ENCODE measurements at places on chromosomes 4 and X.

DNA sequence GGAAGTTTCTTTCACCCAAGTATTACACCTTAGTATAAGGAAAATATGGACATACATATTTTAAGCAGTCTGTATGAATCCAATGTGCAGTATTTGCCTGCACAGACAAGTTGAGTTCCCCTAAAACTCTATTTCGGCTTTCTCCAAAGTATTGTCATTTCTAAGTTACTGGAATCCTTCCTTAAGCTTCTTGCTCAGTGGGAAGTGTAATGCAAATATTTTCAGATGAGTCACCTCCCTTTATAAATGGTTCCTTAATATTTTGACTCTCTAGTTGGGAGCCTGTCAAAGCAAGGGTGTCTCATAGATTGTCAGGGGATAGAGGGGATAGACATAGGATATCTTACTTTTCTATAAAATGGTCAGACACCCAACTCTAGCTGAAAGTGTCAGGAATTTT is 178.6 kb downstream of the NAA11 start:
- no peak for DNase-seq

- no peak for DNase-seq
These were observed 4.9 kb upstream of the ZNF630 start for GRCh38 chrX:48076343-48076742.

- no peak for DNase-seq
These were observed 30.1 kb downstream of the ZRSR2 start for GRCh38 chrX:15820106-15821073.

- DNase-seq: no peak
These were observed 271.9 kb downstream of the PABPC4L start for GRCh38 chr4:133929531-133930239.

GRCh38 chr4:81538716-81539427 is 67.2 kb upstream of the RASGEF1B start:
- DNase-seq: no peak

DNA sequence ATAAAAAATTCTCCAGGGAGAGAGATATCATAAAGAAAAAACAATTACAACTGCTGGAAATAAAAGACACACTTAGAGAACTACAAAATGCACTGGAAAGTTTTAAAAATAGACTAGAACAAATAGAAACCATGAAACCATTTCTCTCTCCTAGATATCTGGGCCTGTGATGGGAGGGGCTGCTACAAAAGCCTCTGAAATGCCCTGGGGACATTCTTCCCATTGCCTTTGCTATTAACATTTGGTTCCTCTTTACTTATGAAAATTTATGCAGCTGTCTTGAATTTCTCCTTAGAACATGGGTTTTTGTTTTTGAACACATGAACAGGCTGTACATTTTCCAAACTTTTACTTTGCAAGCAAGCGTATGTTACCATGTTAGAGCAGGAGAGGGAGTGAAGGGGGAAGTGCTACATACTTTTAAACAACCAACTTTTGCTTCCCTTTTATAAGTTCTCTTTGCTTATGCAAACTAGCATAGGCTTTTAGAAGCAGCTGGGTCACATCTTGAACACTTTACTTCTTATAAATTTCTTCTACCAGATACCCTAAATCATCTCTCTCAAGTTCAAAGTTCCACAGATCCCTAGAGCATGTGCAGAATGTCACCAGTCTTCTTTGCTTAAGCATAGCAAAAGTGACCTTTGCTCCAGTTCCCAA is 47.9 kb upstream of the PACRGL start:
- DNase-seq: no peak

- no peak for DNase-seq
These were observed 961 bp upstream of the NOCT start for GRCh38 chr4:139014371-139015268.

GRCh38 chrX:38154340-38154739 is 66.3 kb downstream of the SRPX start:
- DNase-seq: no peak

GRCh38 chrX:70332600-70332999 is 42.7 kb downstream of the KIF4A start:
- no peak for DNase-seq

GRCh38 chr4:69823048-69823447 is 36.9 kb downstream of the SULT1E1 start:
- DNase-seq: no peak

- no peak for DNase-seq
These were observed 129.1 kb upstream of the LDB2 start for GRCh38 chr4:17027495-17027894.

- no peak for DNase-seq
These were observed 89.6 kb downstream of the C4orf51 start for GRCh38 chr4:145769450-145770037.

GRCh38 chr4:10158333-10158942 is 41.8 kb upstream of the WDR1 start:
- DNase-seq: no peak

DNA sequence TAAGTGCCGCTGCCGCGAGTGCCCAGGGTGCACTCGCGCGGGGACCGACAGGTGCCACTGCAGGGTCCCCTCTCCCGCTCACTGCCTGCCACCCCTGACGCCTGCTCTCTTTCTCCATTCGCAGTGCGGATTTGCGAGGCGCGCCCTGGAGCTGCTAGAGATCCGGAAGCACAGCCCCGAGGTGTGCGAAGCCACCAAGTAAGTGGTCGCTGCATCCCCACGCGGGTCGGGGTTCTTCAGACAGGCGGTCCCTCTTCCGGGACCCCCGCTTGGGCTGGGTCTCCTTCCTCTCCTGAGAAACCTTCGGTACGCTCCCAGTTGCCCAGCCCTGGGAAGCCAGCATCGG is 547 bp downstream of the GUCY1A1 start:
- no peak for DNase-seq

DNA sequence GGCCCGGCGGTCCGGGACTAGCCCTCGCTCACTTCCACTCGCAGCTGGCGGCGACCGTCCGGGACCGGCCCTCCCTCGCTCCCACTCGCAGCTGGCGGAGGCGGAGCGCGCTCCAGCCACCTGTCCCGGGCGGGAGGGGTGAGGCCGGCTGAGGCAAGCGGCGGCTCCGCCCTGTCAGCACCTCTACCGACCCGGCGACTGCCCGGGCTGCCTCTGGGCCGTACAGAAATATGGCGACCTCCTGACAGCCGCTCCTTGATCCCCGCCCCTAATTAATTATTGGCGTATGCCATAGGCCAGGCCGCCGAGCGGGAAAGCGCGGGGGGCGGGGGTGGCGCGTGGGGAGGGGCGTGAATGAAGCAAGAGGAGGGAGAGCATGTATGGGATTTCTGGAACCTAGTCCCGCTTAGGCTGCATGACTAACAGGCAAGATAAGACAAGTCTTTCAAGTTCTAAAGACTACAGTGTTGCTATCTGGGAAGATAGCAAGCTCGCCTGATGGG is at the start of gene MORC4:
Gene MORC4 (minus strand): TSS at position 200 of the 503 bp plus-strand sequence. CDS start 243 bp downstream, outside the sequence.
- no peak for DNase-seq

GRCh38 chr4:213971-214370 is 89.7 kb downstream of the ZNF718 start:
- DNase-seq: no peak

DNA sequence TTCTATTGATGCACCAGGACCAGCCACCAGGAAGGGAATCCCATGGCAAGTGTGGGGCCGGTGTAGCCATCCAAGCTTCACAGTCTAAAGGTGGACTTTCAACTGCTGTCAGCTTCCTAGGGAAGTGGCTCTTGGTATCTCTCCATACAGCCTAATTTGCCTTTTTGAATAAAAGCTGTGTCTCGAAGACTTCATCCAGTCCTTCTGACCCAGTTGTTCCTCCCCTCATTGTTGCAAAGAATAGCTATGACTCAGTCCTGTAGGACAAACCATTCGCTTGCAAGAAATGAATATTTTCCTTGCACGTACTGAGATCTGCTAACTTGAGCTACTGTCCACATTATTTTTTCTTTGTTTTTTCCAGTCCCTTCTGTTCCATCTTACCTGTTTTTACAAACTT is 145.1 kb upstream of the CTSO start:
- no peak for DNase-seq

GRCh38 chrX:96140796-96141195 is 543.8 kb upstream of the DIAPH2 start:
- no peak for DNase-seq

GRCh38 chr4:19095491-19096046 is 1074.0 kb upstream of the LCORL start:
- DNase-seq: no peak

DNA sequence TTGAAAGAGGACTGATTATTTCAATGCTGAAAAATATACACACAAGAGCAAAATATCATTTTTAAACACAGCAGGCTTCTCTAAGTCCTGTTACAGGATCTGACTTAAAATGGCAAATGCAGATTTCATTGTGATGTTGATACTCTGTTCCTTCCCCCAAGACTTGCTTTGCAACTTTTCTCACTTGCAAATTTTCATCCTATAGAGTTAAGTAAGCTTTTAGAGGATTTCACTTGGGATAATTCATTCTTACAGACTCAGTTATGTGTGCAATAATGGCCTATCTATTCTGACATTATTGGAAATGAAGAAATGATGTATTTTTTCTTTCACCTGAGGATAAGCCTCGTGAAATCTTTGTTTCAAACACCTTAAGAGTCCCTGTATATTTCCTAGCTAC is 2403.2 kb downstream of the ARAP2 start:
- DNase-seq: no peak

- no peak for DNase-seq
These were observed 317.9 kb downstream of the RAB28 start for GRCh38 chr4:13166214-13166613.

- DNase-seq: no peak
These were observed 24.3 kb downstream of the PSAPL1 start for GRCh38 chr4:7410446-7410845.

DNA sequence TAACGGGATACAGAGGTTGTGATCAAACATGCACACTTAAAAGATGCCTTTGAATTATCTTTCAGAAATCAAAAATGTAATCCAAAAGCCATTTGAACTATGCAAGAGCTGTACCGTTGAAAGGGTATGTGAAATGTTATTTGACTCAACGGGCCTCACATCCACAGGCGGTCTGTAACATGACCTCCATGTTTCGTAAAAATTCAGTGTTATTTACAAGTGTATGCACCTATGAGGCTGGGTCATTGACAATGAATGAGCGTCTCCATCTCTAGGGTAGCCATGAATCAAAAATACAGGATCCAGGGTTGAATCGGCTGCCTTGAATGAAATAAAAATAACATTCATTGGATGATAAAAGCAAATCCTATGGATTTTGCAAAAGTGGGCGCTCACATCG is 100.1 kb downstream of the CRLF2 start:
- DNase-seq: no peak

DNA sequence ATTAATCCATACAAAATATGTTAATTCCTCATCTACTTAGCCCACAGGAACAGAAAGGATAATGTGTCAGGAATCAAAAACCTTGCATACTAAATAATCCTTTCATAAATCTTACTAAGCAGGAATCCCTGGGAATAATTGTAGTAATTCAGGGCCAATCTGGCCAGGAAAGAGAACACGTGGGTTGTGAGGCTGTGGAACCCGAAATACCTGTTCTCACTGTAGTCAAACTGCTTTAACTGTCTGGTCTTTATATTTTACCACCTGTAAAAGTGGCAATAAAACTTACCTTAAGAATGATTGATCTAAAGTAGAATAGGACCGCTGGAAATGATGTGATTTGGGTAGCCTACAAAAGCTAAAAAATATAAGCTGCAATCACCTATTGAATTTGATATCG is 1620.9 kb downstream of the STIM2 start:
- DNase-seq: no peak

- DNase-seq: no peak
These were observed 14.5 kb downstream of the DOCK11 start for GRCh38 chrX:118510111-118510510.

- no peak for DNase-seq
These were observed 54.7 kb downstream of the SLC9A6 start for GRCh38 chrX:136039968-136040367.

- no peak for DNase-seq
These were observed 132.6 kb downstream of the ATG4A start for GRCh38 chrX:108224218-108224617.

GRCh38 chr4:162871990-162872389 is 294.7 kb downstream of the NAF1 start:
- DNase-seq: no peak

DNA sequence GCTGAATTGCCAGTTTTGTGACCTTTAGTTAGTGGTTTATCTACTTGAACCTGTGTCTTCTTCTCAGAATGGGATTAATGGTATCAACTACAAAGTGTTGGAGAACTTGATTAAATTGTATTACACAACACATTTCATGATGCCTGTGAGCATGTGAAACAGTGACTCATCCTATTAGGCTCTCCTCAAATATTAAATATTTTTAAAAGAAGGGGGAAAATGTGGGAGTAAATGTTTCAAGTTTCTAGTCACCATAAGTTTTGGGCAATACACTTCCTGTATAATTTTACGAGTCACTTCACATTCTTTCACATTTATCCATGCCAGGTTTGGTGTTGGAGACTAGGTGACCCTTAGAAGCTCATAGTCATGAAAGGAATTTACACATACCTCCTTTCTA is 147.0 kb downstream of the HS3ST1 start:
- DNase-seq: no peak

- no peak for DNase-seq
These were observed 129.5 kb upstream of the GPC4 start for GRCh38 chrX:133544778-133545177.

- no peak for DNase-seq
These were observed 733 bp upstream of the NAA15 start for GRCh38 chr4:139300431-139301112.

GRCh38 chrX:5113128-5113527 is 1115.5 kb downstream of the NLGN4X start:
- DNase-seq: no peak

GRCh38 chr4:14028862-14029261 is 401.3 kb upstream of the BOD1L1 start:
- DNase-seq: no peak

- no peak for DNase-seq
These were observed 113.9 kb downstream of the CPZ start for GRCh38 chr4:8706216-8707044.

GRCh38 chr4:109912706-109913595 is at the start of gene EGF:
Gene EGF (plus strand): TSS chr4:109912883. CDS start chr4:109913336, 453 bp downstream.
- no peak for DNase-seq

DNA sequence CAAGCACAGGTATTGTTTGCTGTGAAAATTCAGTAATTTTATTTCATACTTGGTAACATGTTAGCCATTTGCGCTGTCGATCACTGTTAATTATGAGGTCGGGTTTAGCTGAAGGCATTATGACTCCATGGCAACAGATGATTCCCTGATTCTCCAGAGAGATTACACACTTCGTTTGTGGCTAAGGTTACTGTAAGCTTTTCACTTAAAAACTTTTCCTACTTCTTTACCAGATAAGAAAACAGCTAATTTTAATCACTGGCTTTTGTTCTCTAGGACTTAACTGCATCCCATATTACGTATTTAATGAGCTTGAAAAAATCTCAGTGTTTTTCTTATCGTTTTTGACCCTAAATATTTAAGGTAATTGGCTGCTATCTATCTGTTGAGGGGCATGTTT is 2.1 kb downstream of the GSTCD start:
- no peak for DNase-seq

GRCh38 chr4:87950936-87951511 is 24.5 kb upstream of the SPP1 start:
- DNase-seq: no peak

- no peak for DNase-seq
These were observed 24.8 kb downstream of the HOPX start for GRCh38 chr4:56656346-56656643.

GRCh38 chr4:98609934-98610333 is 48.5 kb downstream of the TSPAN5 start:
- DNase-seq: no peak
